ENCODE measurements at places on chromosomes 4 and X. TPM values are rescaled to one million over a fixed set of nuclear protein-coding genes. Genes with fewer than 3 reads are reported as not detected.
A peak's percentile ranks its signal among the peaks of the same experiment; 100 is the strongest.

Gene SLC25A4
- 5.3 TPM for total RNA-seq

Gene CLNK
- total RNA-seq, result not detected

Gene UGT2B15
- not detected for total RNA-seq

Gene SPANXA1
- not detected for total RNA-seq

Gene PARM1
- total RNA-seq, result not detected

Gene OTC
- not detected for total RNA-seq

Gene SHROOM3
- total RNA-seq, result not detected

Gene IRS4
- total RNA-seq, result not detected

Gene EDNRA
- total RNA-seq, result not detected

- DNase-seq, result no peak
Observed at GRCh38 chr4:177480795-177481194, 38.6 kb upstream of the AGA start.

DNA sequence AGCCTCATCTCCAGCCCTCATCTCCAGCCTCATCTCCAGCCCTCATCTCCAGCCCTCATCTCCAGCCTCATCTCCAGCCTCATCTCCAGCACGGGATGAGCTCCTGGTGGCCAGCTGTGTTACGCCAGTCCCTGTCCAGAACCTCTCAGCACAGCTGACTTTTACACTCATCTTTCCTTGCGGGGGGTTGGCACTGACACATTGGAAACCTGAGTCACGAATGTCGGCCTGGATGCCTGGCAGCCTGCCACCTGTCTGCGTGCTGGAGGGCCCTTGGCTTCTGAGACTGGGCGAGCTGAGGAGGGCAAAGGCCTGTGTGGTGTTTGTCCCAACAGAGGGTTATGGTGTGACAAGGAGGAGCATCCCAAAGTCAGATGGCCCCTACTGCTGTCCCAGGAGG, 66.1 kb upstream of the HGFAC start:
- no peak for DNase-seq

DNA sequence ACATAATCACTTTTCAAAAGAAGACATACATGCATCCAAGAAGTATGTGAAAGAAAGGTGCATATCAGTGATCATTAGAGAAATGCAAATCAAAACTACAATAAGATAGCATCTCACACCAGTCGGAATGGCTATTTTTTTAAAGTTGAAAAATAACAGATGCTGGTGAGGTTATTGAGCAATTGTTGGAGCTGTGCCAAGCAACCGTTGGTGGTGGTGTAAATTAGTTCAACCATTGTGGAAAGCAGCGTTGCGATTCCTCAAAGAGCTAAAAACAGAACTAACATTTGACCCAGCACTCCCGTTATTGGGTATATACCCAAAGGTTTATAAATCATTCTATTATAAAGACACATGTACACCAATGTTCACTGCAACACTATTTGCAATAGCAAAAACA, 14.2 kb downstream of the COX7B2 start:
- no peak for DNase-seq

DNA sequence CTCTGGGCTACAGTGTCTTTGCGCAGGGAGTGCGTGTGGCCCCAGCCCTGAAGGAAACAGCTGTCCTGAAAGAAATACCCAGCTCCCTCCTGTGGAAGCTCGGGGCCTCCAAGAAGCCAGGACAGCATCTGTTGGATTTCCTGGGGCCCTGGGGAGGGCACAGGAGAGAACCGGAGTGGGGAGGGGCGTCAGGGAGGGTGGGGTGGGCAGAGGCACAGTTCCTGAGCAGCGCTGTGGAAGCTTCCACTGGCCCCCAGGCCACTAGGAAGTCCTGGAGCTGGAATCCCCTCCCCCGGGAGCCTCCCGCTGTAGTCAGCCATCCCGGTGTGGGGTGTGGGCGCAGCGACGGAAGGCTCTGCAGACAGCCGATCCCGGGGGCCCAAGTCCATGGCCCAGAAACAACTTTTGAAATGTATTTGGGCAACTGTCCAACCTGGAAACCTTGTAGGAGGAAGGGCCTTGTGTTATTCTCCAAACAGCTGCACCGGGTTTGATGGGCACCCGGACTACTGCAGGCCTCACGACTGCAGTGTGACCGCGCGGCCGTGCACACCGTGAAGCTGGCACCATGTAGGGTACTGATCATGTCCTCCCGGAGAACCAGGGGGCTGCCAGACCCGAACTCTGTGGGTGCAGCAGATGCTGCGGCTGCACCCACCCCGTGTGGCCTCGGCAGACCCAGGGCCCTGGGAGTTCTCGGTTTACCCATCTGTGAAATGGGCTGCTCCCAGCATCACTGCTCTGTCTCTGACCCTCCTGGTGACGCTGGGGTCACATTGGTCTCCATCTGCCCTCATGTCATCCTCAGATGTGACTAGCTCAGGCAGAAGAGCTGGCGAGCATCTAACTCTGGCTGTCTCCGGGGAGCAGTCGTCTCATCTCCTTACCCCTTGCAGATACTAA, 68.5 kb upstream of the HMX1 start:
- no peak for DNase-seq

- DNase-seq, result no peak
Observed at GRCh38 chr4:57147335-57148060, 37.3 kb upstream of the IGFBP7 start.

DNA sequence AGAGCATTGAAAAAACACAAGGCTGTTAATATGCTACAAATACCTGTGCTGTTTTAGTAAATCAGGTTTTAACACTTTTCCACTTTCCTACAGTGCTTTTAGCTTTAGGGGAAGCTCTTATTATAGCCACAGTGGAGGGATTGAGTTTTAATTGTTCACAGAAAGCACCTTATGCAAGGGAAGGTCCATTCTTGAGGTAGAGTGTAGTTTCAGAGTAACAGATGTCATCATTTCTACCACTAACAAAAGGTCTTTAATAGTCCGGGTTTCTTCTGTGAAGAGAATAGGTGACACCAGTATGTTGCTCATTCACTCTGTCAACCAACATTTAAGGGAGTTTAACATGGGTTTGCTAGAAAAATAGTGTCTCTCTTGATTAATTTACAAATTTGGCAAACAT, 104.4 kb downstream of the STIM2 start:
- no peak for DNase-seq

GRCh38 chrX:107826238-107827029, 768 bp downstream of the MID2 start:
- DNase-seq, result peak; percentile 59

GRCh38 chr4:20598626-20599025, 101.6 kb upstream of the PACRGL start:
- DNase-seq, result no peak

DNA sequence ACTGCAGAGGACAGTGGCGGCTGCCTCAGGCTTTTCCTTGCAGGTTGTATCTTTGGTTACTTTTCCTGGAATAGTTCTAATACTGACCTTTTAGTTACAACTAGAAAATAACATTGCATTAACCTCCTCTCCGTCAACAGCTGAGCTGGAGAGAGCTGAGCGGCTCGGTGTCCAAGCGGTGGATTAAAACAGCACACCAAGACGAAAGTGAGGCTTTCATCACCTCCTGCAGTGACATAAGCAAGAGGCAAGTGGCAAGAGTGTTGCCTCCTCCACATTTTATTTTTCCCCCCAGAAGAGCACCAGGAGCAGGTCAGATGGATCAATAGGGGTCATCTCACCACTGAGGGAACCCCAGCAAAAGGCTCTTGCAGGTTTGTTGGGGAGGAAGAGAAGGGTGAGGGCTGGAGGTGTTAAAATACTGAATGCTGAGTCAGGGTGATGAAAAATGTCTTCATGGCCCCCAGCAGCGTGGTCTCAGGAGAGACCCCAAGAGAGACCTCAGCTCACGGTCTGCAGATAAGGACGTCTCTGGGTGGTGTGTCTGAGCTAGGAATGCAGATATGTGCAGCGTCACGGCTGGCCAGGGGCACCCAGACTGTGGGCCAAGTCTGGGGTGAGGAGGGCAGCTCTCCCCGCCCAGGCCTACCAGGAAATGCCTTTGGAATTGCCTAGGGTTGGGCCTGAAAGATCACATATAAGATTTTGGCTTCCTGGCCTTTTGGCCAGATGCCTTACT, 50.3 kb downstream of the CASP3 start:
- DNase-seq, result no peak

DNA sequence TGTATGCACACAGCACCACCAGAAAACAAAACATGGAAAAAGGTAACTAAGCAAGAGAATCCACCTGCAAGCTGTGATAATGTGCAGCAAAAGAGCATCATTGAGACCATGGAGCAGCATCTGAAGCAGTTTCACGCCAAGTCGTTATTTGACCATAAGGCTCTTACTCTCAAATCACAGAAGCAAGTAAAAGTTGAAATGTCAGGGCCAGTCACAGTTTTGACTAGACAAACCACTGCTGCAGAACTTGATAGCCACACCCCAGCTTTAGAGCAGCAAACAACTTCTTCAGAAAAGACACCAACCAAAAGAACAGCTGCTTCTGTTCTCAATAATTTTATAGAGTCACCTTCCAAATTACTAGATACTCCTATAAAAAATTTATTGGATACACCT, 90.2 kb downstream of the TET2 start:
- DNase-seq, result no peak

DNA sequence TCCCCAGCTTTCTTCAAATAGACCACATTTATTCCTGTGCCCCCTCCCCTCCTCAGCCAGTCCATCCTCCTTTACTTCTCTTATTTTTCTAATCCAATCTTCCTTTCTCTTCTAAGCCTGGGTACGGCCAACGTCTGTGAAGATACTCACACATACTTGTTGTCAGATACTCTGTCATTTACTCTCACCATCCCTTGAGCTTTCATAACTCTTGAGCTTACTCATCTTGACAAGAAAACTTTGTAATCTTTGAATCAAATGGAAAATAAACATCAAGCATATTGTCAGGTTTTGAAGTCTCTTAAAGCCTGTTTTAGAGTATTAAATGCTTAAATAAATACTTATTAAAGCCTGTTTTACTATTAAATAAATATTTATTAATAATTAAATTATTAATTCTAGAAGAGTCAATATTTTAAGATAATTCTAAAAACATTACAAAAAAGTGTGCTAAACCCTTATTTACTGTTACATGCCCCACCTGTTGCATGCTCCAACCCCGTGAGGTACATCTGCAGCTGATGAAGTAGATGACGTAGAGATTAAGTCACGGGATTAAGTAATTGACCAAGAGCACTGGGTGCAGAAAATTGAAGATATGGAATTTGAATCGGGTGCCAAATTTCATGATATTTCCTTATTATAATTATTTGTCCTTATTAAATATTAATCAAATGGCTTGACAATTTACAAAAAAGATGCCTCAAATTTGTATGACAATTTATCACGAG, 1.5 kb upstream of the TRIML2 start:
- no peak for DNase-seq

- DNase-seq, result no peak
Observed at GRCh38 chr4:86910369-86910768, 18.1 kb upstream of the C4orf36 start.

- DNase-seq, result no peak
Observed at GRCh38 chrX:9807355-9808182, 21.3 kb downstream of the SHROOM2 start.

GRCh38 chr4:137345597-137345996, 186.7 kb downstream of the PCDH18 start:
- DNase-seq, result no peak

DNA sequence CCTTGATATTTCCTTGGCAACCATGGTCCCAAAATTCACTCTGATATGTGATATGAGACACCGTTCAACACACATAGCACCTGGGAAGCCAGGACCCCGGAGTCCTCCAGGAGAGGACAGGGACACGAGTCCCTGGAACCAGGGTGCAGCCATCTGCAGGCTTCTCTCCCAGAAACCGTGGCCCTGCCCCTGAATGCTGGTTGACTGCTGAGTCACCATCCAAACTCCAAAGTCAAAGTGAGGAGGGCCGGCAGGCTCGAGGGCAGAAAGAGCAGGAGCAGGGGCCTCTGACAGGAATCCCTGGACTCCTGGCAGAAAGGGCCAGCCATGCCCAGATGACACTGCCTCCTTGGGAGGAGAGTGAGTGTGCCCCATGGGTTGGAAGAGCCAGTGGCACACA, 6.9 kb upstream of the PNMA6A start:
- DNase-seq, result no peak

GRCh38 chr4:127421437-127421836, 211.3 kb upstream of the INTU start:
- no peak for DNase-seq

DNA sequence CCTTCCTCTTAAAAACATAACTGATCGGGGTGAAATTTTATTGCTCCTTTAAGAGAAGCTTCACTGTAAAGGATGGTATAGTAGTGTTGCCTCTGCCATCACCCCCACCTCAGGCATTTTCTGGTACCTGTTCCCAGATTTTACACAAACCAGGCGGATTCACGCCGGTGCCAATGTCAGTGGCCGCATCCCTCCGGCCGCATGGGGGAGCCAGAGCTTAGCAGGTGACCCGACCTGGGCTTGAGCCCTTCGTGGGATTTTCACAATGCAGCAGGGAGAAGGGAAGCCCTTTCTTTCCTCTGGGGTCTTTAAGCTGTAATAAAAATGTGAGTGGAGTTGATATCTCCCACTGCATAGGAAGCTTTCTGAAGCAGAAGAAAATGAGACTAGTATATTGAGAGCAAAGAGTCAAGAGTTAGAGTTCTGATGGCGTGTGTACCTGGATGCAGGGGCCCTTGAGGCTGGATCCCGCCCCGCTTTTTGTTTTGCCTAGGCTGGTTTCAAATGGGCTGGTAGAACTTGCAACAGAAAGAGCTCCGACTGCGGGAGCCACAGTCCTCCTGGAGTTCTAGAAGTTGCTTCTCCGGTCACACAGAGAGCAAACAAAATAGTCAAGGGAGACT, 59.4 kb downstream of the POLR2B start:
- DNase-seq, result peak; percentile 34

DNA sequence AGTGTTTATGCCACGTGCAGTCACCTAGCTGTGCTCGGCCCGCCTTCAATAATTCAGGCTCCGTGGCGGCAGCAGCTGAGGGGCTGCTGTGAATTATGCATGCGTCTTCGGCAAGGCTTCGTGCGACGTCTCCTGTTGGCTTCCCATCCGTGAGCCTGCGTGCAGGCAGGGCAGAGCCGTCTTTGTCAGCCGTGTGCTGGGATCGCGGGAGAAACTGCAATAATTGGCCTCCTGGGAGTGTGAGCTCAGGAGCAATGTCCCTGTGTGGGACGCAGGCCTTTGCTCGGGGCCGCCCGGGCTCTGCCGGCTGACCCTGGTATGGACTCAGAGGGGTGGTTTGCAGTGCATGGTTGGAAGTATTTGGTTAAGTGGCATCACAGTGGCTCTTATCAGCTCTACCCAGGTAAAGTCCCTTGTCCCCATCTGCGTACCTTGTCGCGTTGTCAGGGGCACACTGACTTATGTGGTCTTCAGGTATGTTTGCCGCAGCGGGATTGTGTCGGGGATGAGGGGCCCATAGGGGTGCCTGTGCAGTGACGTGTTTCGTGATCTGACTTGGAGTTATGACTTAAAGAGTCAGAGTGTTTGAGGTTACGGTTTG, 34.5 kb upstream of the HGFAC start:
- DNase-seq, result no peak

DNA sequence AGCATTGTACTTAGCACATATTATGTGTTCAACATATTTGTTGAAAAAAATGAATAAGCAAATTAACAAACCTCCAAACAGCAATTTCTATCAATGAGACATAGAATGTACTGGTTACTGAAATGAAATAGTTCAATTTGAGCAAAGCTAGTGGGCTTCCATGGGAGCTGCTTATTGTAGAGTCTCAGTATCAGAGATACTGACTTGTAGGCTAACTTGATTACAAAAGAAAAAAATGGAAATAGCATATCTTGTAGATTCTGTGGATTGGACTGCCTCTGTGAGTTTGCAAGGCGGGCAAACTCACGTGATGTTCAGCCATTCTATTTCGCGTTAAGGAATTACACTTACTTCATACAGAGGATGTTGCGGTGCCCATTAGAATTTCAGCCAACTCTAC, 222.1 kb upstream of the JADE1 start:
- DNase-seq, result no peak

Measured in activated naive CD8-positive, alpha-beta T cell treated with anti-CD3 and anti-CD28 coated beads, Interleukin-2, amount 10 ng/mL, durations not matched to agents 7 days and 5 days (primary cell).